ENCODE measurements at places on chromosomes 5 and 9.

- DNase-seq, result peak; percentile 46
Measured at GRCh38 chr5:74570250-74570649, 70.3 kb downstream of the ENC1 start.

- no peak for DNase-seq
Measured at GRCh38 chr5:167063788-167064187, 1227.7 kb upstream of the WWC1 start.

DNA sequence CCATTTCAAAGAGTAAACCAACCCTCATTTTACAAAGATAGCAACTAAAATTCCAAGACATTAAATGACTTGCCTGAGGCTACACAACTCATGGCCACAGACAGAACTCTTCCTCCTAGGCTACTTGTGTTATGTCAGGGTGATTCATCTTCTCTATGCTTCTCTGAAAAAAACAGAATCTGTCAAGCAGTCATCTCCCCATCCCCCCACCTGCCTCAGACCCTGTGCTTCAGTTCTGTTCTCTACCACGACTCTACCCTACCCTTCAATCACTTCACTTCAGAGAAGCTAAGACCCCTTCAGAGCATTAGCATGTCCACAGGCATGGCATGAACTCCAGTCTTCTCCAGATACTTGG, 277.7 kb upstream of the PTGER4 start:
- DNase-seq, result peak; percentile 93

DNA sequence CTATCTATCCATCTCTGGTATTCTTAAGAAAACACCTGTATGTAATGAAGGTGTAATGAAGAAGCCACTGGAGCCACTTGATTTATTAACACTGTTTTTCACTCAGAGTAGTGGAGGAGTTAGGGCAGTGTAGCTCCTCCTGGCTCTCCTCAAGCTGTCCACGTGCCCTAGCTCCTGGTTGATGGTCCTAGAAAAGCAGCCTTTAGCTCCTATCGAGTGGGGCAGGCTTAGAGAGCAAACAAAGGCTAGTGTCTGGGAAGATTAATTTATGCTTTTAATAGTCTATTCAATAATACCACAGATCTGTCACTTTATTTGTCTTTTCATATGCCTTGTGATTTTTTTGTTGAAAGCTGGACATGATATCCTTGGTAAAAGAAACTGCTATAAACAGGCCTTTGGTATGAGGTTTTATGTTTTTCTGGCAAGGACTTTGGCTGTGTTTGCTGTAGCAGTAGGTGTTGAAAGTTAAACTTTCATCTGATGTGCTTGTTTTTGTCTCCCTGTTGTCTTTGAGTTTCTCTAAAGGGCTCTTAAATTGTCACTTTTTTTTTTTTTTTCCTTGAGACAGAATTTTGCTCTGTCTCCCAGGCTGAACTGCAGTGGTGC, 141.1 kb downstream of the GCNT1 start:
- no peak for DNase-seq

- DNase-seq, result peak; percentile 82
Measured at GRCh38 chr9:129995409-129996160, 47.4 kb downstream of the FNBP1 start.

GRCh38 chr9:125293134-125293533, 31.5 kb downstream of the GAPVD1 start:
- DNase-seq, result no peak

GRCh38 chr9:109912726-109913460, 132.9 kb downstream of the PALM2AKAP2 start:
- DNase-seq, result peak; percentile 48

GRCh38 chr9:36191290-36191645, 547 bp downstream of the CLTA start:
- peak; percentile 54 for DNase-seq

DNA sequence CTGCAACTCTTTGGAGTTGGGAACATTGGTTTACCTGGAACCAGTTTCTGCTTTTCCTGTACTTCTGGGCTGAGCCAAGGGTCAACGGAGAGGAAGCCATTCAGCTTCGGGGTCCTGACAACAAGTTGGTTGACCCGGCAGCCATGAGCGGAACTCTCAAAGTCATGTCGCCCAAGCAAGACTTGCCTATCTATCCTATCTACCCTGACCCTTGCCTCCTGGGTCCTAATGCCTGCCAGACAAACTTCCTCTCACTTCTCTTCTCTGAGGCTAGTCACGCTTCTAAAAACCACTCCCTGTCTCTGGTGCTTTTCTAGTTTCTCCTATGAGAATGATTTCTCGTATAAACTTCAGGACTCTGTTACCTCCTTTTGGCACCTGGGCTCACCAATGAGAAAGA, 44.7 kb upstream of the CRHBP start:
- DNase-seq, result no peak

GRCh38 chr9:121199921-121200320, 1.7 kb downstream of the RAB14 start:
- peak; percentile 54 for DNase-seq
